Renal cortex interstitium (tissue), 15 donors: ENCODE measurements at places on chromosomes 11 and 22. TPM values are rescaled to one million over a fixed set of nuclear protein-coding genes. Genes with fewer than 3 reads are reported as not detected.

Gene LINC01488
- 0.06 TPM for polyA plus RNA-seq

Gene CBL
- 23.2 TPM for polyA plus RNA-seq

Gene EWSR1
- polyA plus RNA-seq = 340 TPM

Gene IL10RA
- polyA plus RNA-seq = 3.1 TPM

Gene CBLIF
- polyA plus RNA-seq = not detected

Gene OPCML
- 15.8 TPM for polyA plus RNA-seq

Gene CREB3L1
- polyA plus RNA-seq = 11.7 TPM

Gene APOBEC3A
- polyA plus RNA-seq = 0.42 TPM

Gene THAP12
- 79.1 TPM for polyA plus RNA-seq

Gene ME3
- polyA plus RNA-seq = 26.8 TPM

Gene HEPHL1
- polyA plus RNA-seq = 0.20 TPM

- no peak for DNase-seq
Measured at GRCh38 chr11:64296830-64297698, 3.1 kb upstream of the CATSPERZ start.

- no peak for DNase-seq
Measured at GRCh38 chr11:63165706-63166310, 21.8 kb upstream of the SLC22A24 start.

- DNase-seq = no peak
Measured at GRCh38 chr22:25712661-25713400, 29.2 kb upstream of the MYO18B start.

DNA sequence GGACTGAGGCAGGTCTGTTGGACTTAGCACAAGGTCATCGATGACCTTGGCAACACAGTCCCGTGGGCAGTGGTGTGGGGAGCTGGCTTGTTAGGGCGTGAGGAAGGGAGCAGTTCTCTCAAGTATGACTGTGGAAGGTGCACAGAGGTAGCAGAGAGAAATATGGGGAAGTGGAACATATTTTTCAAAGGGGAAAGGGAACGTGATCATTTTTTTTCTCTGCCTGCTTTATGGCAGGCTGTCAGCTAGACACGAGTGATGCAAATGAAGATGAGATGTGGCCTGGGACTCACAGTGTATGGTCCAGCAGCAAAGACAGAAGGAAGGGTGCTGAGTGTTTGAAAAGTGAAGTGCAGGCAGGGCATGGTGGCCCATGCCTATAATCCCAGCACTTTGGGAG is 30.6 kb downstream of the ADAMTS8 start:
- DNase-seq = no peak

DNA sequence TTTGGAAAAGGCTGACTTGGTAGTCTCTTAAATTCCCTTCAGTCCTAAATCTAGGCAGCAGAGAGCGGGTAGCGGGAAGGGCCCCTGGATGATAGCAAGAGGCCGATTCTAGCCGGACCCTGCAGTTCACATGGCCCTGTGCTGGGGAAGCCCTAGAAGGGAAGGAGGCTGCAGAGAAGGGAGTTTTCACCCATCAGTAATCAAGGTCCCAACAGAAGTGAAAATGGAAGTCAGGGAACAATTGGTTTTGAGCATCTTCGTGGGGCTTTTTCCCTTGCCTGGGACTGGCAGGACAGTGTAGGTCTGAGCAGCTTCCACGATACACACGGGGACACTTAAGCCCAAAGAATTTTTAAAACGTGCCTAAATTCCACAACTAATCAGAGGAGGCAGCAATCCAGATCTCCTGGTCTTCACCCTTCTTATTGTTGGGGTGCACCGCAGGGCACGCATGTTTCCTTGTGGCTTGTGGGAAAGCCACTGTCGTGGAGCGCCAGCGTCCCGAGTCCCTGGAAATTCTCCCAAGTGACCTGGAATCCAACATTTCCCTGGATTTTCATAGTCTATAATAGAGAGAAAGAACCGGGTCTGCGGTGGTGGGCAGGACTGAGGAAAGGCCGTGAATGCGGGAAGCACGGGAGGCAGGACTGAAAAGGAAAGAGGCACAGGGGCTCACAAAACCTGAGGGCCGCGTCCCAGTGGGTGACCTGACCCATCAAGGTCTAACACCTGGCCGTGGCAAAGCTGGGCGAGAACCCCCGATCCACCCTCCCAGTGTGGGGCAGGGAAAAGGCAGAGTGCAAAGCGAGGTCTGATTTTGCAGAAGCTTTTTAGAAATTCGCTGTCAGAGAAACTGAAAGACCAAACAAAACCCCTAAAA is 846 bp upstream of the OAF start:
- no peak for DNase-seq

DNA sequence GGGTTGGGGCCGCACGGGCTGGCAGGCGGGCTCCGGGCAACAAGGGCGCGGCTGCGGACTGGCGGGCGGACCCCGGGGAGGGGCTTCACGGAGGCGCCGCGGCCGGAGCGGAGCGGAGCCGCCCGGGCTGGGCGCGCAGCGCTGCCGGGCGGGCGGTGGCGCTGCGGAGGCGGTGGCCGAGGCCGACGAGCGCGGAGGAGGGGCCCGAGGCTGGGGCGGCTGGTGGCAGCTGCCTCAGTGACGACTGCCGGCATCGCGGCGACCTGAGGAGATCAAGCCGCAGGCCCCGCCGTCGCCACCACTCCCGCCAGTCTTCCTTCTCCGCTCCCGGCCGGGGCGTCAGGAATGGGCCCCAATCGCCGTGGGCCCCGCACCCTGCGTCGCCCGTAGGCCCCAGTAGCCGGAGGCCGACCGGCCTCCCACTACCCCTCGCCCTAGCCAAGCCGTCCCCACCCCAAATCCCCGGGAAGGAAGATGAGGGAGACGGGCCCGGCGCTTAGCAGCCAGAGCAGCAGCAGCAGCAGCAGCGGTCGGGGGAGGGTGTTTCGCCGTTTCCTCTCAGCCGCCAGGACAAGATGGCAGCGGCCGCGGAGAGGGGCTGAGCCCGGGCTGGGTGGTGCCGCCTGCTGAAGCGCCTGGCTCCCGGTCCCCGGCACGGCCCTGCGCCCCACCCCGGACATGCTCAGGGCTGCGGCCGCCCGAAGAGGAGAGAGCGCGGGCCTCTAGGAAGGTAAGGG is at the start of gene HIPK3:
TSS of gene HIPK3 (plus strand) at position 222 of the 737 bp plus-strand sequence.
- DNase-seq = peak; percentile 68

GRCh38 chr11:96162816-96163499 is 180.0 kb downstream of the MAML2 start:
- no peak for DNase-seq

- DNase-seq = no peak
Measured at GRCh38 chr11:95585069-95585751, 204.4 kb downstream of the FAM76B start.

GRCh38 chr11:65780770-65781151 is at the start of gene AP5B1:
Gene AP5B1 (minus strand): TSS chr11:65780976. CDS start chr11:65780591, 385 bp downstream.
- DNase-seq = no peak

DNA sequence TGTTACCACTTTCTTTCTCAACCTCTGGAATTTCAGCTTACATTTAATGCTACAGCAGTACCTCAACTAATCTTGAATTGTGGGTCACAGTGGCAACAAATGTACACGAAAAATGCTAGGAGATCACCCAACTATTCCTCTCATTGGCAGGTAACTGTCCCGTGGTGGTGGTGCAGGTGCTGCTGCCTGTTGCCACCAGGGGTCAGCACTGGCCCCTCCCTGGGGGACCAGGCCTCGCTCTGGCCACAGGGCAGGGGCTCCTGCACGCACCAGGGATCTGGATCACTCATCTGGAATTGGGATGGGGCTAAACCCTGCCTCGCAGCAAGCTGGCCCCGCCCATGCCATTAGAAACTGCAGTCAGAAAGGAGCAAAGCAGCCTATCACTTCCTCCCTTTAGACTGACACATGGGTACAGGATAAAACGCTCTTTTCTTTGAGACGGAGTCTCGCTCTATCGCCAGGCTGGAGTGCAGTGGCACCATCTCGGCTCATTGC is 6.9 kb upstream of the POLDIP3 start:
- no peak for DNase-seq

DNA sequence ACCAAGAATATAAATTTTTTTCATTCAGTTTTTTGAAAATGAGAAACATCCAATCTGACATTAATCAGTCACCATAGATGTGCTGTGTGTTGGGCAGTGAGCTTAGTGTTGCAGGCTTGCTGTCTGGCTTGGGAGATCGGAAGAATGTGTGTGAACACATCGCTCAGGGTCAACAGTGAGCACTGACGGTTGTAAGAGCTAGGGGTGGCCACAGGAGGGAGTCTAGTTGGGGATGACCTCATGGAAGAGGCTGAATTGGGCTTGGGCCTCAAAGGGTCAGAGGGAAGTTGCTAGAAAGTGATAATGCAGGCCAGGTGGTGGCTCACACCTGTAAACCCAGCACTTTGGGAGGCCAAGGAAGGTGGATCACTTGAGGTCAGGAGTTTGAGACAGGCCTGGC is 375.4 kb downstream of the DDX10 start:
- no peak for DNase-seq

DNA sequence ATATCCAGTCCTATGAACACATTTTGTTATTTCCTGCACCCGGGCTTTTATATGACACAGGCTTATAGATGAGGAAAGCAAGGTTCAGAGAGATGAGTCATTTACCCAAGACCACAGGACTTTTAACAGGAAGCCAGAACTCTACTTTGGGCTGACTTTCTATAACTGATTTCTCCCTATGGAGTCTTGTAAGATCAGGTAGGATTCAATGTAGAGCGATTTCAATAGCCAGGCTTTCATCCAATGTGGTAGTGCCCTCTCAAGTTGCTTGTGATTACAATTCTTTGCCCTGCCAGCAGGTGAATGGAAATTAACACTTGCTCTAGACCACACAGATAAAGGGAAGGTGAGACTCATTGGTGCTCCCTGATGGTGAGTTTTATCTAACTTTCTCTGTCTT is 378.3 kb downstream of the INSC start:
- no peak for DNase-seq

GRCh38 chr11:43802509-43802908 is 78.1 kb upstream of the ALKBH3 start:
- DNase-seq = no peak

DNA sequence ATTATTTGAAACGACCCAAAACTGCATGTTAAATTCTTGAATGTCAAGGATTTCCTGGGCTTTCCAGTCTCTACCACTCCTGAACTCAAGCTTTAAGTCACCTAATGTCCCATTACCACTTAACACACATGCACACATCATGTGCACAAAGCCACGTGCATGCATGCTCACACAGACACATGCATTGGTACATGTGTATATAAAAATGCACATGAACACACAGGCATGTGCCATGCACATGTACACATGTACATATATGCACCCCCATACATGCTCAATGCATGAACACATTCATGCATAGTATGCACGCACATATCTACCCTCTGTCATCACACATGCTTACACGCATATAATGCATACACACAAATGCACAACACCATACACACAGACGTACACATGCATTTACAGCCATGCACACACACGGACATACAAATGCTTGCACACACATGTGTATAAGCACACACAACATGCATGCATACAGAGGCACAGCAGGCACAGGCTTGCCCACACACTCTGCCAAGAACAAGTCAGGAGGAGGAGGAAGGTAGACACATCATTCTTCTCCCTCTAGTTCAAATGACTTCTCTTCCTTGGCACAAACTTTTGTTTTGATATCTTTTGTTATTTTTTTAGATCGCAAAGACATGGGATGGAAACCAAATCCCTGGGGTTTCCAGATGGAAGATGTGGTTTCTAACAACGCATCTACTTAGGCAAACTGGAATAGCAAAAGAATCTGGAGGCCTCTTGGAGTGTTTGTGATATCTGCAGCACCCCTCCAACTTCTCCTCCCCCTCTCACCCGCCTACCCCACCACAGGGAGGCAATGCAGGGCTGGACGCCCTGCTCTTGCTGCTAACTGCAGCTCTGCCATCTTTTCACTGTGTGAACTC is 24.6 kb downstream of the RASD2 start:
- no peak for DNase-seq

DNA sequence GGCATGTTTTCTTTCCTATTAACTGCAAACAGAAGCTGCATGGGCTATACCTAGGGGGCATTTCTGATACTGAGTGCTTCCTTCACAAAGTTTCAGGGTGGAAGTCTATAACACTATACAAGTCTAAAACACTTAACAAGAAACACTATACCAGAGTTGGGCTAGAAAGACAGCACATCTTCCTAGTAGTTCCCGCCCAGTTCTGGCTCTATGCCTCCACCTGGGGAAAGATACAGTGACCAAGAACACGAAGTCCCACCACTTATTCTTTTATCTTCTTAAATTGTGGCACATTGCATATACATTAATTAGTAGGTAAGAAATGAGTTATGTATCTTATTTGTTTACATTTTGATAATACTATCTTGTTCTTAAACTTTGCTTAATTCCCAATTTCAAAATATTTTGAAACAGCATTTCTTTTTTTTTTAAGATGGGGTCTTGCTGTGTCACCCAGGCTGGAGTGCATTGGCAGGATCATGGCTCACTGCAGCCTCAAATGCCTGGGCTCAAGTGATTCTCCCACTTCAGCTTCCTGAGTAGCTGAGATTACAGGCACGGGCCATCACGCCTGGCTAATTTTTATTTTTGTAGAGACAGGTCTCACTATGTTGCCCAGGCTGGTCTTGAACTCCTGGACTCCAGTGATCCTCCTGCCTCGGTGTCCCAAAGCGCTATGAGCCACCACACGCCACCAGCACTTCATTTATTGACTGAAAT is 18.2 kb upstream of the NDUFC2 start:
- DNase-seq = no peak

GRCh38 chr11:76796511-76797198 is 13.5 kb downstream of the TSKU start:
- DNase-seq = no peak

DNA sequence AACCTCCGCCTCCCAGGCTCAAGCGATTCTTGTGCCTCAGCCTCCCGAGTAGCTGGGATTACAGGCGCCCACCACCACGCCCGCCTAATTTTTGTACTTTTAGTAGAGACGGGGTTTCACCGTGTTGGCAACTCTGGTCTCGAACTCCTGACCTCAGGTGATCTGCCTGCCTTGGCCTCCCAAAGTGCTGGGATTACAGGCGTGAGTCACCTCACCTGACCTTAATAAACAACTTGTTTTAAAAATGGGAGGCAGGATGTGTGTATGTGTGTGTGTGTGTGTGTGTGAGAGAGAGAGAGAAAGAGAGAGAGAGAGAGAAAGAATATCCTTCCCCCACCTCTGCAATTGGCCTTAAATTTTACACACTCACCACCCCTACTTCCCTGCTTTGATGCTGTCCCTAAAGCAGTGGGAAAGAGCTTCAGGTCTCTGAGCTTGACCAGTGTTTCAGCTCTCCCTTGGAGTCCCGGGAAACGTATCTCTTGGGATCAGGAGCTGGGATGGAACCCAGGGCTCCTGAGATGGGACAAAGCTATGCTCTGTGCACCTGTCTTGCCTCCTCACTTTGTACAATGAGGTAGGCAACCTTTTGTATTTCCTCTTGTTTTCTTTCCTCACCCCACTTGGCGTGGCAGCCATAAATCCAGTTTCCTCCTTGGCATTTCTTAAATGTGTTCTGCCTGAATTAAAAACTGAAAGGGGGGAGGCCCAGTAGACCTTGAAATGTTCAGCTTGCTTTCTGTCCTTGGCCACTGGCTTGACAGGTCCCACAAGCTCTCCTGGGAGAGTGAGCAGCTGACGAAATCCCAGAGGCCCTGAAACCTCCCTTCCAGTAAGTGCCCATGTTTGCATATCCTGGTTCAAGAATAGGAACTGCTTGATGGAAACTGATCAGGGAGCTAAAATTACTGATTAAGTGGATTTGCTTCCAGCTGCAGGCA is 17.8 kb upstream of the XBP1 start:
- DNase-seq = peak; percentile 56
